ENCODE measurements at places on chromosomes 16 and 17.

DNA sequence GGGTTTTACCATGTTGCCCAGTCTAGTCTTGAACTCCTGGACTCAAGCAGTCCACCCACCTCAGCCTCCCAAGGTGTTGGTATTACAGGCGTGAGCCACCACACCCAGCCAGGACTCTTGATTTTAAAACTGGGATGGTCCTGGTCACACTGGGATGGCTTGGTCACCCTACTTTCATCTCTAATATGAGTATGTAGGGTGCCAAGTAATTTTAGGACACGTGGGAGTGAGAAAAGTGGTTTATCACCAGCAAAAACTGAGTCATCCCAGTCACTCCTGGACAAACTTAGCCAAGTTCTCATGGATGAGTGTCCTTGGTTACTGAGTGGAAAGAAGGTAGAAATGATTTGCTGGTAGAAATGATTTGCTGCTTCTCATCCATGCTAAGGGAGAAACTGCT lies 9.9 kb downstream of the CLEC19A start:
- no peak for DNase-seq
- H3K4me3 ChIP-seq = no peak overlapping the region

- peaks cover 21% of the 10 kb centered on the region for H3K36me3 ChIP-seq
- H3K4me1 ChIP-seq = peaks cover 40% of the 10 kb centered on the region
- DNase-seq = peak; percentile 90
- H3K27me3 ChIP-seq = no peaks in the 10 kb centered on the region
- peak overlapping the region; percentile 89 for H3K27ac ChIP-seq
These were observed 8.6 kb downstream of the KDM6B start for GRCh38 chr17:7842380-7843256.

DNA sequence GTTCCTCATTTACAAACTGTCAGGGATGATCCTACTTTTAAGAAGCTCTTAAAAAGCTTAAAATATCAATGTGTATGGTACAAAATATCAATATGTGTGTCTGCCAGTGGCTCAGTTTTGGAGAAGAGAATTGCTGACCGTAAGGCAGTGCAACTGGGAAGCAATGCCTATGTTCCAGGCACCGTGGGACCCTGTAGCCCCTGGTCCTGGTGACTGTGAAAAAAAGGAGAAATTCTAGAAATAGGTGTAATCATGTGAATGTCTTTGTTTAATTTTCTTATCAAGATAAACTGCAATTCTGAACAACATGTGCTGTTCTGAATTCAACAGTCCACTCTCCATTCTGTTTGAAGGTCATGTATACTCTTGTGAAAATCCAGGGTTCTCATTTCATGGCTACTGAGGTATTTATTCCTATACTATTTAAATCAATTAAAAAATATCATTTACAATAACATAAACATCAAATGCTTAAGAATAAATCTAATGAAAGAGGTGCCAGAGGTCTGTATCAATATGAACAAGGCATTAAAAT lies 9.4 kb upstream of the HP start:
- H3K27me3 ChIP-seq = no peaks in the 10 kb centered on the region
- no peak for DNase-seq
- H3K27ac ChIP-seq = no peak overlapping the region
- H3K4me1 ChIP-seq = no peaks in the 10 kb centered on the region

GRCh38 chr17:35373984-35374765 lies 754 bp upstream of the SLFN11 start:
- H3K36me3 ChIP-seq = no peaks in the 10 kb centered on the region
- peak; percentile 81 for DNase-seq
- peak overlapping the region; percentile 85 for H3K27ac ChIP-seq
- H3K4me1 ChIP-seq = peaks cover 27% of the 10 kb centered on the region

GRCh38 chr16:23949630-23950290 lies 114.0 kb downstream of the PRKCB start:
- H3K36me3 ChIP-seq = no peaks in the 10 kb centered on the region
- H3K27ac ChIP-seq = no peak overlapping the region
- H3K4me3 ChIP-seq = no peak overlapping the region
- H3K4me1 ChIP-seq = peaks cover 4% of the 10 kb centered on the region

GRCh38 chr17:385178-385835 lies 32.7 kb upstream of the RPH3AL start:
- H3K36me3 ChIP-seq = no peaks in the 10 kb centered on the region
- no peak overlapping the region for H3K27ac ChIP-seq
- H3K4me1 ChIP-seq = peaks cover 17% of the 10 kb centered on the region
- H3K4me3 ChIP-seq = peak overlapping the region; percentile 47

- no peaks in the 10 kb centered on the region for H3K27me3 ChIP-seq
- H3K4me1 ChIP-seq = peaks cover 47% of the 10 kb centered on the region
- H3K4me3 ChIP-seq = no peak overlapping the region
- H3K27ac ChIP-seq = peak overlapping the region; percentile 88
- DNase-seq = no peak
These were observed 22.2 kb downstream of the HLF start for GRCh38 chr17:55286681-55287589.
